NCI-H526 (cell line): ENCODE measurements at places on chromosomes 7 and 10.

DNA sequence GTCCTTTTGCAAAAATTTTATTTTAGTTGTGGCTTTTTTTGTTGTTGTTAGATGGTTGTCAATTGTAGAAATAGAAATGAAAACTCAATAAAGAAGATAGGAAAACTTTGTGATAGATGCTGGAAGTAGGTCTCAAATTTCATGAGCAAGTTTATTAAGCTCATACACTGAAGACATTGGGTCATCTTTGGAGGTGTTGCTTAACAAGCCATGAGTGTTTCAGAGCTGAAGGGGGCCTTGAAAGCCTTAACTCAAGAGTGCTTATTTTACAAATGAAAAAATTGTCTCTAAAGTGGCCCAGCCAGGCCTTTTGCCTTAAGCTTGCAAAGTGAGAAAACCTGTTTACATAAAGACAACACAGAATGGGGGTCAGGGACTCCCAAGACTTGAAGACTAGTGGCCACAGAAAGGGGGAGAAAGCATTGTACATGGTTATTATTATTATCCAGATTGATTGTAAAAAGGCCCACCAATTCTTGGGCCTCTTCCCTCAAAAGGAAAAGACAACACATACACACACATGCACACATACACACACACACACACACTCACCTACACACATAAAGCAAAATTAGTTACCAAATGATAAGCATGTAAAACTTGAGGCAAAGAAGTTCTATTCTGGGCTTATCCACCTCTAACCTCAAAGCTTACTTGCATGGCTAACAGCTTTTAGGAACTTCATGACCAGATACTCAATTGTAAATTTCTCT is 49.7 kb upstream of the GLCCI1 start:
- no peak for DNase-seq

GRCh38 chr10:109467551-109467950 is 455.8 kb downstream of the XPNPEP1 start:
- DNase-seq, result no peak

DNA sequence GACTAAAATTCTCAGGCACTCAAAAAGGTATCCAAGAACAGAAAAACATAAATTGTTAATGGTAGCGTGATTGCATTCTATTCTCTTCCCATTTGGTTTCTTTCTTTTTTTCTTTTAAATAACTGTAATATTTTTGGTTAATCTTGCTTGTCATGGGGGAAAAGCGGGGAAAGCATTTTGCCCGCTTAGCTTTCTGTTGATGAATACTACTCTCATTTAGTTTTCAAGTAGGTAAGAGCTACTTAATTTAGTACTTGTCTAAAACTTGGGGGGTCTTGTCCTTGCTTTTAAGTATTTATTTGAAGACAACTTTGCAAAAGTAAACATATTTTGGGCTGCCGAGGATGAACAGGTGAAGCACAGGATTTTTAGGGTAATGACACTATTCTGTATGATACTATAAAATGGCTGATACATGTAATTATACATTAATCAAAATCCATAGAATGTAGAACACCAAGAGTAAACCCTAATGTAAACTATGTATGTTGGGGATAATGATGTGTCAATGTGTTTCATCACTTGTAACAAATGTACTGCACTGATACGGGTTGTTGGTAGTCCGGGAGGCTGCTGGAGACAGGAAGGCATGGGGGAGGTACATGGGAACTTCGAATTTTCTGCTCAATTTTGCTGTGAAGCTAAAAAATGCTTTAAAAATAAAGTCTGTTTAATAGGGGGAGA is 1.7 kb downstream of the TES start:
- DNase-seq, result no peak

GRCh38 chr10:35934642-35934995 is 292.5 kb upstream of the FZD8 start:
- no peak for DNase-seq

DNA sequence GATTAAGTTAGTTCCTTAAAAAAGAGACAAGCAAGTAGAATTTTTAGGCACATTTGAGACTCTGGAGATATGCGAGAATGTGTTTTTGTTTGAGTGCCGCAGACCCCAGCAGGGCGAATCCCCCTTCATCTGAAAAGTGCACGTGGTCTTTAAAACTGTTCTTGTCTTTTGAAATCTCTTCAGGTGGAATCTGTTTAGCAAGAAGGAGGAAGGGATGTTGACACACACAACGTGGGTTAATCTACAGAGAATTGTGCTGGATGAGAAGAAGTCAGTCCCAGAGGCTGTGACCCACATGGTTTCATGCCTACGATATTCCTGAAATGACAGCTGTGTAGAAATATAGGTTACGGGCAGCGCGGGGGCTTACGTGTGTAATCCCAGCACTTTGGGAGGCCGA is 27.1 kb upstream of the ZFAND2A start:
- DNase-seq, result no peak
